ENCODE measurements at places on chromosomes 3 and 15.

DNA sequence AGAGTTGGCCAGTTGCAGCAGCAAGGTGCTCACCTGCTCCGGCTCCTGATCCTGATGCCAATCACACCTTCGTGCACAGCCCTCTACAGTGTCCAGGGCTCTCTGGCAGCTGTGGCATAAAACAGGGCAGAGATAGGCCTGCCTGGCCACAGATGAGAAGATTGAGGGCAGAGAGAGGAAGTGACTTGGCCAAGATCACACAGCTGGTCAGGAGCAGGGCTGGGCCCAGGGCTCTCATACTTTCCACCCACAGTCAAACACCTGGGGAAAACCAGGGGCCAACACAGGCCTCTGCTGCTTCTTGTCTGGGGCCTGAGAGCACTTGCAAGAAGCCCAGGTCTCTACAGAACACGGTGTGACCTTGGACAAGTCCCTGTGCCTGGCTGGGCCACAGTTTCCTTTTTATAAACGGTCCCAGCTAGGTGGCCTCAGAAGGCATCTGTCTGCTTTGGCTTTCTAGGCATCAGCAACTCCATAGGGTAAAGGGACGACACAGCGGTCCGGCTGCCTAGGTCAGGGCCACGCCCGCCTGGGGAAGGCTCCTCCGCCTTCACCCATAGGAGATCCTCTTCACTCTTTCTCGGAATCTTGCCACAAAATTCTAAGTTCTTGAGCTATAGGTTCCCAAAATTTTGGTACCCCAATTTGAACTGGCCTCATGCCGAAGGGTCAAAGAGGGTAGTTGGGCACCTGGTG is 3.1 kb downstream of the ATP2B2 start:
- DNase-seq, result peak; percentile 19

DNA sequence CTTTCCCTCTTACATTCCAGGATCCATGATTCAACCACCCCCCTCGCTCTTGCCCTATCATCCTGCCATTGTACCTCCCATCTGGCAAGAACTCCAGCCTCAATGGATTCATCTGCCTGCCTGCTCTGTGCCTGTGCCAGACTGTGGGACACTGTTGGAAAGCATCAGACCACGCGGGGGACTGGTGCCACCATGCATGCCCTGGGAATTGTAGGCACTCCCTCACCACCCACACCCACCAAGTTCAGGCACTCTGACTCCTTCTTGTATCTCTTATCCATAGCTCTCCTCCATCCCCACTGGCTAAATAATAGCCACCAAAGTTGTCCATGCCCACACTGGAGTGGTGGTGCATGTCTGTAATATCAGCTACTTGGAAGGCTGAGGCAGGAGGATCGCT is 143.8 kb downstream of the TPRA1 start:
- DNase-seq, result peak; percentile 34

DNA sequence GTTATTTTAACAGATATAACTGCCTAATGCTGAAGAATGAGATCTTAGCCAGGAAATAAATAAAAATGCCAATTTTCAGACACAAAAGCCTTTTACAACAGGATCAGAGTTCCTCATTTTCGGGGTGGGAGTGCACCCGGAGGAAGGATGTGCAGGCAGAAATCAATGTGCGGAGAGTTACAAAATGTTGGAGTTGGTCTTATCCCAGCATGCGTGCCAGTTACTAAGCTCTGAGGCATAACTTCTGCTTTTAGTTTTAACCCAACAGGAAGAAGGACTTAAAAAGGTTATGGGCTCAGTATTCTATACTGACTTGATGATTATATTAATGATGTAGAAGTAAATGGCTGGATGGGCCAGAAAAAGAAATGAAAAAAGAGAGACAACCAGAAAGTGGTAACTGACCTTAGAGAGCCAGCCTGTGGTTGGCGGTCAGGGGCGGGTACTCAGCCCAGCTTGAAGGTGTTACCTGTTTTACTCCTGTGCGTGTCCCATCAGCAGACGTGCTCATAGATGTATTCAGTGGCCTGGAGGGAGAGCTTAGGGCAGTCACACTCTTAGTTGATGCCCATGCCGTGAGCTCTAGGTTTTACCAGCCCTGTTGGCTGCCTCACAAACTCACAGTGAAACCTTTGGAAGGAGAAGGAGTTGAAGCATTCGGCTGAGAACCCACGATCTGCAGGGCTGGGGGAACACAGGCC is 164.7 kb downstream of the SV2B start:
- DNase-seq, result no peak

GRCh38 chr3:153331676-153332075 is 169.7 kb downstream of the RAP2B start:
- no peak for DNase-seq

- no peak for DNase-seq
These were observed 564 bp upstream of the PIGZ start for GRCh38 chr3:196969134-196969659.

DNA sequence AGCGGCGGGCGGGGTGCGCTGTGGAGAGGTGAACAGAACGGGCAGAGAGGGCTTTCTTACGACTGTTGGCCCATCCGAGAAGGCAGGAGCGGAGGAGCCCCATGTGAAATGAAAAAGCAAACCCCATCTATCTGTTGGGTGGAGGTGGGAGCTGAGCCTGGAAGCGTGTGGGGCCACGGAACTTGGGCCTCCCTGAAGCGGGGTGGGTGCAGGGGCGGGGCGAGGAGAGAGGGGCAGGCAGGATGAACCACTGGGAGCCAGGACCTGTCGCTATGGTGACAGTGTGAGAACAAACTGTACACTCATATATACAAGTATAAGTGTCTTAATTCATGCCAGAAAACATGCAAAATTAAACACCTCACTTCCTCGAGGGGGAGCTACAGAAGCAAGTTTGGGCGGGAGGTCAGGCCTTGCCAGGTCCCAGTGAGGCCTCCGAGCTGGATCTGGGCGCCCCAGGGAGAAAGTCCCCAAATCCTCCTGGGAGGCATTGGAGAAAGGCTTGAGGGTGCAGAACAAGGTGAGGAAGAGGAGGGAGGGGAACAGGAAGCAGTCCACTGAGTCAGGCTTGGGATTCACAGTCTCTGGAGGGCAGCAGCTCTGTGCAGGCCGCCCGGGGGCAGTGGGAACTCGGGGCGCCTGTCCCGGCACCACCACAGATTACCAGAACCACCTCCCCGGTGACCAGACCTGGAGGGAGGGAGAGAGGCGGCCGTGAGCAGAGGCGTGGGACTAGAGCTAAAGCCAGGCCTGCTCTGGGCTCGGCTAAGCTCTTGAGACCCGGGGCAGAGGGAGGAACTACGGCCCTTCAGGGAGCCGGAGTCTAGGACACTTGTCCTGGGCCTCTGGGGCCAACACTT is 34.8 kb downstream of the RBPMS2 start:
- no peak for DNase-seq

DNA sequence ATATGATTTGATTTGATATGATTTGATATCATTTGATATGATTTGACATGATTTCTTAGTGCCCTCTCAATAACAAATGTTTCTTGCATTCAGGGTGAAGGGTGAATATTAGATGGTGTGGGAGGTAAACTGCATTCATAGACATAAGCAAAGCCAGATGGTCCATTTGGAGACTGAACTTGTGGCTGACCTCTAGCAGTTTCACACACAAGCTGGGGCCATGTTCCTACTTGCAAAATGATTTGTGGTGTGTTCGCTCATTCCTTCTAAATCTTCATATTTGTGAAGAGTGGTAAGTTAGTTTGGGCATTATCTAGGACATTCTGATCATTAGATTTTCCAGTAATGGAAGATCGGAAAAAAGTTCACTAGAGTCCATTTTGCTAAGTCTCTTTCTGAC is 40.5 kb upstream of the CCR4 start:
- DNase-seq, result no peak

DNA sequence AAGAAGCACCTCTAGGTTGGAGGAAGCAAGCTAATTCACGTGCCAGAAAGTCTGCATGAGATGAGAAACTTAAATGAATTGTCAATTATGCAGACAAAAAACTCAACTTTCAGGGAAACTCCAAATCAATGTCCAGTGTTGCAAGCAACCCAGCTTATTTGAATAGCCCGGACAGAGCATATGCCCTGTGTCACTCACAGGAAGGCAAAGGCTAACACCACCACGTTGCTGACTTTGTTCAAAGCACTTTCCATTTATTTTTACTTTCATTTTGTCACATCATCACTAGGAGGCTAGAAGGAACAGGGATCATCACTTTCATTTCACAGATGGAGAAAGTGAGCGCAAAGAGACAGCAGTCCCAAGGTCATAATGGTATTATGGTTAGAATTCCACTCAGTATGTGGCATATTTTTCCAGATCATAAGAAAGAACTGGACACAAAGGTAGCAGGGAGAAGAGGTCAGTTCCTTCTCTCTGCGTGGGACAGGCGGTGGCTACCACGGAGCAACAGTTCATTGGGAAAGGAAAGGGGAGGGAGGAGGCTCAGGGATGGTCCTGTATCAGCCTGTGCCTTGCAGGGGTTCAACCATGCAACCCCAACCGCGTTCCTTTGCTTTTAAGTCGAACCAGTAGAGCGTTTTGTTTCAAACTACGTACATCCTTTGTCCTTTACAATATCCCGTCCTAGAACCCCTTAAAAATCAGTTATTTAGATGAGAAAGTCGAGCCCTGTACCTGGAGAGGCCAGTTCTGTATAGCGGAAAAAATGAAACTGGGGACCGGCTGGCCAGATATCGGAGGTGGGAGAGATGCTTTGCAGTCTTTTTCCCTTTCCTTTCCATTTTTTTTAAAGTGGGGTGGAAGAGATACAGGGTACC is 1.1 kb downstream of the HEG1 start:
- DNase-seq, result no peak

GRCh38 chr3:45894015-45894414 is 7.7 kb downstream of the CCR9 start:
- DNase-seq, result no peak

GRCh38 chr3:63644212-63644797 is 8.2 kb upstream of the SNTN start:
- no peak for DNase-seq

- no peak for DNase-seq
These were observed 131.6 kb downstream of the C3orf70 start for GRCh38 chr3:185021256-185021655.

- DNase-seq, result no peak
These were observed 17.8 kb downstream of the ADCY5 start for GRCh38 chr3:123431007-123431657.

DNA sequence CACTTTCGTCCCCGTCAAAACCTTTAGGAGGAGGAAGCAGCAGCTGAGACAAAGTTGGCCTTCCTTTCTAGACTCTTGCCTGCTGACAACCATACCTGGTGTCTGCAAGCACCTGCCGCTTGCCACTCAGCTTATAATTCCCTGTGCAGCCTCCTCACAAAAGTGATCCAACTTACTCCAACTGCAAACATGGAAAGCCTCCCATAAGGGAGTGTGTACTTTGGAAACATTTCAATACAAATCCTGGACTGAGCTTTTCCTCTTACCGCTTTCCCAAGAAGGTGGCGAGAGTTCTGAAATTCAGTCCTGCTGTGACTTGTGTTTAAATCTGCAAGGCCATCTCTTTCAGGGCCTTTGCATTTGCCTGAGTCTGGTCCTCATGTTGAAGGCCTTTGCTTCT is 86.8 kb downstream of the LARS2 start:
- DNase-seq, result no peak

GRCh38 chr15:40990789-40991188 is 37.5 kb downstream of the CHAC1 start:
- no peak for DNase-seq

- DNase-seq, result no peak
These were observed 28.3 kb upstream of the LSAMP start for GRCh38 chr3:116473602-116474001.

DNA sequence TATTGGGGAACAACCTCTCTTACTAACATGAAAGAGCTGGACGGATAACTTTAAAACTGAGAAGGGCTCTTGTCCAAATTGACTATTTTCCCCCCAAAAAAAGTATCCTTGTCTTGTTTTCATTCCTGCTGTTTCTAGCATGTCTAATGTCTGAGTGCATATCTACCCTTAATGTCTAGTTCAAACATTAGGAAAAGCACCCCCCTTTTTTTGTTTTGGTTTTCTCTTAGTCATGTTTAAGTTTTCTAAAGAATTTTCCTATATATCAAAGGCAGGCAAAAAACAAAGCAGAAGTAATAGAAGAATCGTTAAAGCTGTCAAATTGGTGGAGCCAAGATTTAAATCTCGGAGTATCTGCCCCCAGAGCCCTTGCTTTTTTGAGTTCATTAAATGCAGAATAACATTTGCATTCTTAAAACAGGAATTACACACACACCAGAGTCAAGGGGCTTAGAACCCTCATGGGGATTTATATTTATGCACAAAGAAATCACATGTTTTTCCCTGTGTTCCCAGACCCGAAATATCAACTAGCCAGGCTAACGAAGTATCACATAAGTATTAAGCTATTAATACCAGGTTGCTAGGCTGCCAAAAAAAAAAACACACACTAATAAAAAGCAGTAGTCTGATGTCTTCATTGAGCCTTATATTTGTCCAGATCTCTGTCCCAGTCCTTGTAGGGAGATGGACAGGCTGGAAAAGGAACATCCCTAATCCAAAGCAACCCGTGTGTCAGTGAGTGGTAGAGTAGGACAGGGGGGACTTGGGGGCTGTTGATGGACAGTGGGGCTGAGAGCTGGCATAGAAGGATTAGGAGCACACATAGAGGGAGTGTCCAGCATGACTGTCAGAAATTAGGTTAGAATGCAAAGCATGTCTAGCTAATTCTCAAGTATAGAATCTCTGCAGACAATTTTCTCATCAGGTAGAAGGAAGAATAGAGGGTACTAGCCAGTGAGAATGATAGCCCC is 103.6 kb upstream of the BFSP2 start:
- no peak for DNase-seq
